Choroid plexus epithelial cell (primary cell): ENCODE measurements at places on chromosomes 3 and 15.

DNA sequence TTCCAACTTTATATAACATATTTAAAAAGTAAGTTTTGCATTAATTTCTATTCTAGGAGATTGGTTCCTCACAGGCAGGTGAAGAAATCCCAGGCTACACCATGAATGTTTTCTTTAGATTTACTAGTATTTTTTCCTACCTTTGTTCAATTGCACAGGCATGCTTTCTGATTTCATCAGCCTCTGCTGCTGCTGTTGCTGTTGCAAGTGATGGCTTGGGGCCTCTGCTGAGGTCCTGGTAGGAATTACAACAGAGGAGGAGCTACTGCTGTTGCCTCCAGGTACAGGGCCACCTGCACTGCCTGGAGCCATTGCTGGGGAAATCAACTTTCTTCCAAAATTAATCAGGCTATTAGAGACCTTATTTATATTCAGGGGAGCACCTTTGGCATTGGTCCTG is 353.3 kb downstream of the PLCL2 start:
- DNase-seq = peak; percentile 58

DNA sequence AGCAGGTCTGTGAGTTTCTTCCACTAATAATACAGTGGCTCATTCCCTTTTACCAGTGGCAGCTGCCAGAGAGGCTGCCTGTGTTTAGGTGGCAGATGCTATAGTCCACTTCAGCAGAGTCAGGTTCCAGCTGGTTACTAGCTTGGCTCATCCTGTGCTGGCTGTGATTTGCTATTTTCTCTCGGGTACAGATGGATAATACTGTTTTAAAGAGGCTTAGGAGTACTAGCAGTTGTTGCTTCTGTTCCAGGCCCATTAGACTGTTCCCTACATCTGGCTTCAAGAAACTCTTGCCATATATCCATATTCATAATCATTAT is 41.0 kb downstream of the ZNF609 start:
- no peak for DNase-seq

DNA sequence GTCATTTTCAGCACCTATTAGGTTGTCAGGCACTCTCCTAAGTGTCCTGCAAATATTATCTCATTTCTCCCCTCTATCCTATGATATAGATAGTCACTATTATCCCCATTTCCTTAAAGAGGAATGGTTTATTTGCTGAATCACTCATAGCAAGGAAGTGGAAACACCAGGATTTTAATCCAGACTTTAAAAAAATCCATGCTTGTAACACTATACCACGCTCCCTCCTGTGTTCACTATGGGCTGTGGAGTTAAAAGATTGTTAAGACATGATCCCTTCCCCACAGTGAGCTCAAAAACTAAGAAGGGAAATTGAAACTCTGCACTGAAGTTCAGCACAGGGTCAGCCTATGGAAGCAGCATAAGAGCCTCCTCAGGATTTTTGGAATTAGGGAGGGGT is 60.2 kb downstream of the TMEM39A start:
- peak; percentile 46 for DNase-seq

DNA sequence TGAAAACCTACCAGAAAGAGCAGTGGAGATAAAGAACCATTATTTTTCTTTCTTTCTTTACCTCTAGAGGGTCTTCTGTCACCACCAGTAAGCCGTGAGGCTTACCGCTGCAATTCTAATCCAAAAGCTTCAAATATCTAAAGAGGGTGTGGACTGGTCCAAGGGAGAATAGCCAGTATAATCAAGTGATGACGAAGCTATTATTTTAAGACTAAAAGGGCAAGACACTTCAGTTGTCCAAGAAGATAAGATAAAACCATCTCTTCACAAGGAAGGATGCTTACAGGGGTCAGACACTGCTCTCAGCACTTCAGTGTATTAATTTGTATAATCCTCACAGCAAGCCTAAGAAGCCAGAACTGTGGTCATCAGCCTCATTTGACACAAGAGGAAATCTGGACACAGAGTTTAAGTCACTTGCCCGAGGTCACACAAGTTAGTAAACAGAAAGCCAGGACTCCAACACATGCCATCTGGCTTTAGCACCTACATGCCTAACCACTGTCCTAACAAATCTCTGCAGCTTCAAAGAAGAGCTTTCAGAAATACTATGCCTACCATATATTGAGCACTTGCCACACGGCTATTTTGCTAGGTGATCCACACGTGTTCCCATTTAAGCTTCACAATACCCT is 14.6 kb downstream of the HDC start:
- no peak for DNase-seq

DNA sequence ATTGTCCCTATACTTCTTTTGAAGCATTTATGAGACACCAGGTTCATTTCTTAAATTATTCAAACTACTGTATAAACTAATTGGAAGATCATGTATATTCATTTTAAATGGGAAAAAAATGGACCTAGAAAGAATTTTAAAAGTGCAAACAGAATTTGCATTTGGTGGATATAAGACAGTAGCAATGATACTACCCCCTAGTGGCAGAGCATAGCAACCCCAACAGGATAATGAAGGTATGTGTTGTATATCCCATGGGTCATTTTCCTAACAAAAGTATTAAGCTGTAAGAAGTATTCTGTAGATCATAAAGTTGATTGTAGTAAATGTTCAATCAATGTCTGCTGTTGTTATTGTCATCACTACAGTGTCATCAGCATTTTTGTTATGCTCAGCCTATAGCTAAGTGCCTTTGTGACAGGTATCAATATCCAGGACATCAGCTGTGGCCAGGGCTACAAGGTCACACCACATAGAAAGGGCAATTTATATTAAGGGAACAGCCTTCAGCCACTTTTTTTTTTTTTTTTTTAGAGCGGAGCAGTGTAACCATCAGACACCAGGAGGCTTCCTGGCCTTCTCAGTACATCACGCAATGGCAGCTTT is 175.8 kb downstream of the FOXB1 start:
- peak; percentile 81 for DNase-seq
